ENCODE measurements at places on chromosomes 12 and 14.

DNA sequence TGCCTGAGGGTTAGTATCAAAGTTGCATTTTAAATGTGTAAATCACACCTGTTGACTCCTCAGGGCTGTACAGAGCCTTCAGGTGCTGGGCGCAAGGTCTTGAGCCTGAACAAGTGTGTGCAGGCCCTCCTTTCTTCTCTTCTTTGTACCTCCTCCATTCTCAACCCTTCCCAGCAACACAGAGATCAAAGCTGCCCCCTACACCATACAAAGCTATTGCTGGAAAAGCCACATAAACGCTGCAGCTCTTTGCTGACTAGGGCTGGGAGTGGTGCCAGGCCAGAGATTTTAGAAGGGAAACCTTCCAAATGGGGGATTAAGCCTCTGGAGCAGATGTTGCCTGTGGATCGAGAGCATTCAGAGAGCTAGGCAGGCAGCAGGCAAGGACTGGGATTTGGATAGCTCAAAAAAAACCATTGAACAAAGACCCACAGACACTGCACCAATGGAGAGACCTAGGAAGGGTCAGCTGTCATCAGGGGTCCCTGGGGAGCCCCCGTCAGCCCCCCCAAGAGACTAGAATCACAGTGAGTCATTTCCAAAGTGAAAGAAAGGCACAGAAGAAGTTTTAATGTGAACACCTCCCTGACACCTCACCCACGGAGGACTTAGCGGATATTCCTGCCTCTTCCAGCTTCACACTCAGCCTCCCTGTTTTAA is 18.2 kb upstream of the SUSD6 start:
- no peak for DNase-seq

DNA sequence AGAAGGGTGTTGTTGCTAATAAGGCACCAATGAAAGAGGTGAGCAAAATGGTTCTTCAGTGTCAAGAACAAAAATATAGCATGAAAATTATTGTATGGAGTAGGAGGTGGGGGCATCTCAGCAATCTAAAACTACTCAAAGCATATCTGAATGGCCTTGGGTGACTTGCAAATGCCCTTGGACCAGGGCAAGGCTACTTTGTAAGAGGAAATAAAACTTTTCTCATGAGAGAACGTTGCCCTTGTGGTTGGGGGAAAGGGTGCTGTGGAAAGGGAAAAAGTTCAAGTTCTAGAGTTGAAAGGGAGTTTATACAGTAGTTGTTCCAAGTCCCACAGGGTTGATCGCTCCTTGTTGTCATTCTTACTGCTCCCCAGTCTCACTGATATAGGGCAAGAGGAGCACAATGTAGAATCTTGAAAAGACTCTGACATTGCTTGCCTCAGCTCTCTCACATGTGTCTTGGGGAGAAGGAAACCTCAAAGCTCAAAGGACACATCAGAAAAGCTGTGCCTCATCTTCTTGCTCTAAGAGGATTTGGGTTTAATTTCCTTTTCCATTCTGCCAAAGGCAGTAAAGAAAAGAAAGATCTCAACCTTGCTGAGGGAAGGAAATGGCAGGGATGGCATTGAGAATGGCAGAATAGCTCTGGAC is 270.5 kb downstream of the DUSP6 start:
- no peak for DNase-seq

GRCh38 chr12:68042212-68042699 is 53.0 kb downstream of the IFNG-AS1 start:
- DNase-seq: no peak

DNA sequence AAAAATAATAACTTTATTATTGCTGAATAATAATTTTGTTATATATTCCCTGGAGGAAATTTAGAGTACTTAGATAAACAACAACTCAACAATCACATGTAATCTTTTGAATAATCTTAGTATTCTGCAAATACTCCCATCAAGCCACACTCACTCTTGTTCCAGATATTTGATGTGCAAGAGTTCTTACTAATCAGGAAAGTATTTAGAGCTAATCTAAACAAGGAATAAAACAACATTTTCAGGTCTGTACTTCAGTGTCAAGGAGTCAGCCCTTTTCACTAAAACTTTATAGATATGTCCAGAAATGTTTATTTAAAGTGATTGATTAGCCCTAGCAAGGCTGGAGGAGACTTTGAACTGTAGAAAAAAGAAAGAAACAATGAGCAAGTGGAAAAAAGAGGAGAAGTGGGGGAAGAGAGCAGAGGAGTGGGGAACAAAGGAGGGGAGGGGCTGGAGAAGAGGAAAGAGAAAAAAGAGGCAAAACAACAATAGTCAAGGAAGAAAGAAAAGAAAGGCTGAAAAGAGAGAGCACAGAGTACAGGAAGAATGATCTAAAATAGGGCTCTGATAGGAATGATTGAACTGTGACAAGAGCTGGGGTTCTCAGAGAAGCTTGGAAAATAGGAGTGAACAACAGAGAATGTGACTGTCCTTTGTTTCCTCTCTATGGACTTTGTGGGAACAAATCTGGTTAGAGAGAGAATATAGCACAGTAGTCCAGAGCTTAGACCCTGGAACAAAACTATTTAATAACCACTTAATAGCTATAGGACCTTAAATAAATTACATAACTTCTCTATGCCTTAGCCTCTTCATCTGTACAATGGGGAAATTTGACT is 238.7 kb downstream of the AKAP6 start:
- no peak for DNase-seq

DNA sequence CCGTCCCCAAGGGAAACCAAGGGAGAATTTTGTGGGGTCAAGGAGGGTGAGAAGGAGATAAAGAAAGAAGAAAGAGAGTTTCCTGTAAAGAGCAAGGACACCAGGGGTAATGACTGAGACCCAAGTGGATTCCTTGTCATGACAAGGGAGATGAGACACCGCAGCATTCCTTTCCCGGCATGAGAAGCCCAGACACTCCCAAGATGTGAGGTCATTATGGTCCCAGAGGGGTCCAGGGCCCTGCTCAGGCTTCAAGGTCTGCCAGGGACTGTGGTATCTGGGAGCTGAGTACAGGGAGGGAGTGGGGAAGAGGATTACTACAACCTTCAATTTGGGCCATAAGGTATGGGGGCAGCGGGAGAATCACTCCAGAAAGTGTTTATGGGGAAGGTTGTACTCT is 58.1 kb downstream of the SPTB start:
- no peak for DNase-seq

DNA sequence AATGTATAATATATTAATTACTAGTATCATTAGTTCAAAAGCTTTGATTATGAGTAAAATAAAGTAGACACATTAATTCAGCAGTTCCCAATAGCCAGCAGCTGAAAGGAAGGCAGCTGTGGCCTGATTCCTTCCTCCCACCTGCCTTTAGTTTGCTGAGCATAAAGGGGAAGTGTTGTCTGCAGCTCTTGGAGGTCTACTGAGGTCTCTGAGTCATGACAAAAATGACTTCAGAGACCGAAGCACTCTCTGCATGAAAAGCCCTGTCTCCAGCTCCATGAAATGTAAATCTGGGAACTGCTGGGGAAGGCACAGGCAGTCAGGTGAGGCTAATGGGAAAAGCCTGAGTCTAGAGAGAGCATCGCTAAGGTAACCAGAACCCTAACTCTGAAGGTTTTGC is 165.4 kb downstream of the NRXN3 start:
- no peak for DNase-seq

DNA sequence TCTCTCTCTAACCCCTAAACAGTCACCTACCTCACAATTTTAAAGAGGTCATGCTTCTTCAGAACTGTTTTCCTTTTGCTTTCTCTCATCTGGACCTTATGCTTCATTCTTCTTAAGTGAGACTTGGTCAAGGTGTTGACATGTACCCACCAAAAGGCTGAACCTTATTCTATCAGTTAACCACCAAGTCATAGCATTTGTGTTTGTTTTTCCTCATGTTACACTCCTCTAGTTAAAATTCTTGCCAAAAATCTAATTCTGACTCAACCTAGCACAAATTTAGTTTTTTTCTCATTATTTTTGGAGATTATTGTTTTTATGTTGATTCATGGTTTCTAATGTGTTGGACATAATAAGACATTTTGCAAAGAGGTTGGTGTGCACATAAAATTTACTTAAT is 578.6 kb downstream of the SLC16A7 start:
- no peak for DNase-seq

GRCh38 chr14:31228533-31228932 is 20.9 kb upstream of the HECTD1 start:
- no peak for DNase-seq

- DNase-seq: no peak
These were observed 13.9 kb downstream of the ARPC3 start for GRCh38 chr12:110436231-110436630.

DNA sequence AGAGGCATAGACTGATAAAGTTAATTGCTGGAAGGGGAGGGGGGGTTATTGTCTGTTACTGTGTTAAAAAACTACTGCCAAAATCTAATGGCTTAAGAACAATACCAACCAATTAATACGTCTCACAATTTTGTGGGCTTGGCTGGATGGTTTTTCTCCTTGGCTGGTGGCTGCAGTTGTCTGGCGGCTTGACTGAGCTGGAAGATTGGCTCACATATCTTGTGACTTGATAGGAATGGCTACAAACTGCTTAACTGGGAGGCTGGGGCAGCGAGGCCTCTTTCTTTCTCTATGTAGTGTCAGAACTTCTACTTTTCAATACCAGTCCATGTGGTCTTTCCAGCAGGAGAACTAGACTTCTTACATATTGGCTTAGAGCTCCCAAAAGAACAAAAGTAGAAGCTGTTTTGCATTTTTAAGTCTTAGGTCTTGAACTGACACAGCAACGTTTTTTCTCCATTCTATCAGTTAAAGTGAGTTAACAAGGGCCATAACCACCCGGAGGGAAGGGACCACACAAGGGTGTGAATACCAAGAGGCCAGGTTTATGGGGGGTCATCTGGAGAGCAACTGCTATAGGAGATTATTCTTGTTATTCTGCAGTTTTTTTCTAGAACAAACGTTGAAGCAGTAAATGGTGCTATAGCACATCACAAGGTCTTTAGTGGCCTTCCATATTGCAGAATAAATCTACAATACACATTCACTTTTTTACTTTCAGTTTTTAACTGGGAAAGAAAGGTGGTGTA is 46.9 kb downstream of the ZDHHC17 start:
- no peak for DNase-seq

DNA sequence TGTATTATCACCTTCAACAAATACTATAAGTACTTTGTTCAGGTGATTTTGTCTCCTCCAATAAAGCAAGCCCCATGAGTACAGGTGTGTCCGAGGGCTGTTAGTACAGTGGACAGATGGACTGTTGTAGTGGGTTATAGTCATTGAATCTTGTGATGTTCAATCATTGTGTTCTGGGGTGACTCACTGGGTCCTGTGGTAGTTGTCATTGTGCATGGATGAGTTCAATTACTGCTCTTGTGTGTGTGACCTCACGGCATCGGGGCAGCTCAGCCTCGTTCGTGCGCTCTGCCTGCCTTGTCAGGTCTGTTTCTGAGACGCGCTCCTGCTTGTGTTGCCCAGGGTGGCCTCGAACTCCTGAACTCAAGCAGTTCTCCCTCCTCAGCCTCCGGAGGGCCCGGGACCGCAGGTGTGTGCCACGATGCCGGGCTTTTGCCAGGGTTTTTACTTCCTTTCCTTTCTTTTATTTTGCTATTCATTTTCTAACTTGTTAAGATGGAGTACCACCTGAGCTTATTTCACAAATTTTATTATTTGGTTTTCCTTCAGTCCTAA is 72.2 kb downstream of the DDX51 start:
- no peak for DNase-seq

DNA sequence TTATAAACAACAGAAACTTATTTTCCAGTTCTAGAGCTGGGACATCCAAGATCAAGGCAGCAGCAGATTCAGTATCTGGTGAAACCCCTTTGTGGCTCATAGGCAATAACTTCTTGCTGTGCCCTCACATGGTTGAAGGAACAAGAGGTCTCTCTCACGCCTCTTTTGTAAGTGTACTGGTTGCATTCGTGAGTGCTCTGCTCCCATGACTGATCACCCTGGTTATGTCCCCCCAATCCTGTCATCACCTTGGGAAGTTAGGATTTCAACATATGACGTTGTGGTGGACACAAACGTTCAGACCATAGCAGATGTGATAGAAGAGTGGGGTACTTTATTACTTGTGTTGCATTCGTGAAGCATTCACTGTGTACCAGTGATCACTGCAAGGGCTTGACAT is 184.0 kb downstream of the SRGAP1 start:
- no peak for DNase-seq

DNA sequence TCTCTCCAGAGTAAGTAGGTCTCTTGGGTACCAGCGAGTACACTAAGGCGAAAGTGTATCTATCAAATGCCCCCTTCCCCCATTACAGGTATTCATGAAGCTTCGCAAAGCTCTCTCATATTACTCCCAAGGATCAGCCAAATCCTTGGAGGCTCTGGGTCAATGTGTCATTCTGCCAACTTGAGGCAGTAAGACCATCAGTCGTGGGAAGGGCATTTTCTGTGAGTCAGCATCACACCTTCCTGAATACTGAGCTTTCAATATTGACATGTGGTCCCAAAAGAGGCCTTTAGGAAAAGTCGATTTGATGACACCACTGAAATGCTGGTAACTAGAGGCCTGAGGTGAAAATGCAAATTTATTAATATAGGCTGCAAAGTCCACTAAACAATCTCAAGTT is 323.9 kb downstream of the LRIG3 start:
- no peak for DNase-seq

DNA sequence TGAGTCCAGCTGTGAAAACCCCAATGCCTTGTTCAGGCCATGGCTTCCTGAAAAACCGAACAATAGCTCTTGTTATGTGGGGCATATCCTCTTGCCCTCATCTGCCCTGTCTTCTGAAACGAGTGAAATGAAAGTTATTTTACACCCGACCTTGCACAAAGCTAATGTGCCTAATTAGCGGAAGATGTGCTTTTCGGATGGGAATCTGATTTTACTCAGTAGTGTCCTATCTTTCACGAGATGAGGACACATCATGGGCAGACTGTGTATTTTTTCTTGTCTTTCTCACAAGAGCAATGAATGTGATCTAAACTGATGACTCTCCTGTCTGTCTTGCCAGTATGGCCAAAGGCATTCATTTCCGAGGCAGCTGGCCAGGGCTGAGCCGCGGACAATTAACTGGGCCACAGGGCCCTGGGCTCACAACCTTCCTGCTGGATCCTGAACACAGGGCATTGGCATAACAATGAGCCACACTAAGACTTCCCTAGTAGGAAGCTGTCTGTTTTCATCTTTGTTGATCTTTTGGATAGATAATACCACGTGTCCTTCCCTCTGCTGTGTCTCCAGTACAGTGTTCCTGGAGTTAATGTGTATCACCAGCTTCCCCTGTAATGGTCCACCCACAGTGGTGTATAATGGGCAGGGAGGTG is 86.0 kb upstream of the HIF1A start:
- DNase-seq: peak; percentile 34

GRCh38 chr12:80551897-80552296 is 107.9 kb downstream of the PTPRQ start:
- DNase-seq: no peak

DNA sequence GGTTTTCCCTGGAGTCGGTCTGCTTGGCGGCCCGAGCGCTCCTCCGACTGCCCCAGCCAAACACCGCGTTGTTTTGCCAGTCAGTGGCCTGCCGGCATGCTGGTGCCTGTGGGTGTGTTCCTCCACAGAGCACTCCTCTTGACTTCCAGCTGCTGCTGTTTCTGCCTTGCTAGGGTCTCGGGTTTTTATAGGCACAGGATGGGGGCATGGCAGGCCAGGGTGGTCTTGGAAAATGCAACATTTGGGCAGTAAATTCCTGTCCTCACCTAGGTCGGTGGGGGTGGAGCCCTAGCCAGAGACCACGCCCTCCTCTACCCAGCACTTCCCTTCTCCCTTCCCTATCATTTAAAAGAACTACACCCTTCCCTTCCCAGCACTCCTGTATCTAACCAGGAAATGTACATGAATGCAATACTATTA is 34.7 kb upstream of the VASH1 start:
- no peak for DNase-seq

GRCh38 chr14:57573173-57573572 is 79.5 kb upstream of the CCDC198 start:
- DNase-seq: no peak
